ENCODE measurements at places on chromosomes 13 and 19.
A peak's percentile ranks its signal among the peaks of the same experiment; 100 is the strongest.

DNA sequence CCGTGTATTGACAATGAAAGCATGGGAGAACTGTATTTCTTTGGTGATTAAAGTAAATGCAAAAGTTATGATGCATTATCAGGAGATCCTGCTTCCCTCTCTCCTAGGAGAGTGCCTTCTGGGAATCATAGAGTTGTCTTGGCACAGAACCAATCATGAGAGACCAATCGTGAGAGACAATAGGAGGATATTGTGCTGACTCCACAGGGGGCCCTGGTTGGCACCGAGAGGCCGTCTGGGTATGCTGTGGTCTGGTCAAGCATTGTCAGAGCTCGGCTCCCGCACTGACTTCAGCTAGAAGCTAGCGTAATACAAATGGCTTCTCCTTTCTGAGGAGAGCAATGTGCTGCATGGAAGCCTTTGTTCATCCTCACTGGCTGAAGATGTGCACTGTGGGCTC is 131.5 kb upstream of the GJB6 start:
- no peaks in the 10 kb centered on the region for H3K36me3 ChIP-seq
- H3K4me3 ChIP-seq = no peak overlapping the region
- DNase-seq = no peak
- peaks cover 9% of the 10 kb centered on the region for H3K4me1 ChIP-seq
- no peaks in the 10 kb centered on the region for H3K27me3 ChIP-seq

DNA sequence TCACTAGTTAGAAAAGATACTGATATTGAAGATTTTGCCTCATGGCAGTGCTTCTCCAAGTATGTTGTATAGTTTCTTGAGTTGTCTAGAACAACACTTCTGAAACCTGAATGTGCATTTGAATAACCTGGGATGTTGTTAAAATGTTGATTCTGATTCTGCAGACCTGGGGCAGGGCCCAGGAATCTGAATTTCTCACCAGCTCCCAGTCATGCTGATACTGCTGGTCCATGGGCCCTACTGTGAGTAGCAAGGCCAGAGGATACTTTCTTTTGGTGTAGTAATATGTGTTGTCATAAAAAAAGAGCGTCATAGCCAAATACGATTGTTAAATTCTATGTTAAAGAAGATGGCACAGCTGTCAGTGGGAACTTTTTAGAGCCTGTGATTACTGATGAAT is 41.6 kb upstream of the C1QTNF9 start:
- no peak overlapping the region for H3K27ac ChIP-seq
- H3K36me3 ChIP-seq = no peaks in the 10 kb centered on the region
- no peak overlapping the region for H3K4me3 ChIP-seq
- peaks cover 6% of the 10 kb centered on the region for H3K4me1 ChIP-seq

- H3K27ac ChIP-seq = no peak overlapping the region
- H3K4me3 ChIP-seq = no peak overlapping the region
- no peaks in the 10 kb centered on the region for H3K27me3 ChIP-seq
- no peaks in the 10 kb centered on the region for H3K4me1 ChIP-seq
- no peak for DNase-seq
- H3K36me3 ChIP-seq = no peaks in the 10 kb centered on the region
Observed at GRCh38 chr13:38570706-38571105, 116.2 kb upstream of the FREM2 start.

GRCh38 chr13:101916775-101917474 is 464.4 kb downstream of the ITGBL1 start:
- H3K4me3 ChIP-seq = peak overlapping the region; percentile 43
- no peaks in the 10 kb centered on the region for H3K36me3 ChIP-seq
- peaks cover 36% of the 10 kb centered on the region for H3K27me3 ChIP-seq
- peaks cover 4% of the 10 kb centered on the region for H3K4me1 ChIP-seq

DNA sequence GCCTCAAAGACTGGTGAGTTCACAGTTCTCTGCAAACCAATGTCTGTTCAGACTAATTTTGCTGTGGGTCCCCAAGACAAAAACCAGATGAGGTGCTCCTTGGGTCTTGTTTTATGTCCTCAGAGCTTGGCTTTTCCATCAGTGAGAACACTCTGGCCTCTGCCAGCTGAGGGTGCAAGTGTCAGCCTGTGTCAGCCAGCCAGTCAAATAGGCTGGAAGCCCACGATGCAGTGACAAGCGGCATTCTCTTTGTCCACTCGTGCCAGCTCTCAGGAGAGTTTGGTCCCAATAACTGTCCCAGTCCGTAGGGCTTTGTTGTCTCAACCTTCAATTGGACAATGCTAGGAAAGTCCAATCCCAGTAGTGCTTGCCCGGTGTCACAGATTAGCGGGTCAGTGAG is 9.4 kb upstream of the AKT2 start:
- H3K27ac ChIP-seq = no peak overlapping the region
- H3K4me1 ChIP-seq = no peaks in the 10 kb centered on the region
- no peaks in the 10 kb centered on the region for H3K36me3 ChIP-seq
- no peak overlapping the region for H3K4me3 ChIP-seq

DNA sequence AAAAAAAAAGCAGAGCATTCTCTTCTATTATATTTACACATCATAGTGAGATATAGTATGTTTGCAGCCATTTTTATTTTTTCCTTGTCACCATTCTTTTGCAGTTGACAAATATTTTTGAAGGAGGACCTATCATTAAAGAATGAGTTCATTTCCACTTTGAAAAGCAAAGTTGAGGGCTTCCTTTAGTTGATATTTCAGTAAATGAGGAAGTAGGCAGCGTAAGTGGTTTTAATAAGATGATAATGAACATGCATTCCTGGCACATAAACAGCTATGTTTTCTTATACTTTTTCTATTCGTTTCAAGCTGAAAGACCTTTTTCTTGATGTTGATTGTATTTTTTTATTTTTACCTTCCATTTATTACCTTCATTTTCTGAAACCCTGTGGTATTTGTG is 66.2 kb downstream of the ZMYM2 start:
- H3K27ac ChIP-seq = no peak overlapping the region
- no peaks in the 10 kb centered on the region for H3K4me1 ChIP-seq
- peaks cover 5% of the 10 kb centered on the region for H3K36me3 ChIP-seq
- no peaks in the 10 kb centered on the region for H3K27me3 ChIP-seq
- no peak for DNase-seq
- H3K4me3 ChIP-seq = no peak overlapping the region

GRCh38 chr13:27794921-27795717 is 2.8 kb downstream of the GSX1 start:
- H3K4me3 ChIP-seq = no peak overlapping the region
- peaks cover 3% of the 10 kb centered on the region for H3K4me1 ChIP-seq
- no peak overlapping the region for H3K27ac ChIP-seq
- no peaks in the 10 kb centered on the region for H3K36me3 ChIP-seq

- H3K36me3 ChIP-seq = no peaks in the 10 kb centered on the region
- no peak overlapping the region for H3K4me3 ChIP-seq
- no peak for DNase-seq
- no peak overlapping the region for H3K27ac ChIP-seq
Observed at GRCh38 chr13:28340272-28340793, 154.6 kb downstream of the FLT1 start.

GRCh38 chr13:101942038-101942437 is 459.8 kb downstream of the FGF14 start:
- H3K4me3 ChIP-seq = no peak overlapping the region
- H3K36me3 ChIP-seq = no peaks in the 10 kb centered on the region
- H3K27ac ChIP-seq = no peak overlapping the region
- peak; percentile 61 for DNase-seq
- H3K4me1 ChIP-seq = no peaks in the 10 kb centered on the region

- H3K27me3 ChIP-seq = peaks cover 35% of the 10 kb centered on the region
- H3K4me3 ChIP-seq = no peak overlapping the region
- DNase-seq = no peak
- H3K36me3 ChIP-seq = no peaks in the 10 kb centered on the region
Observed at GRCh38 chr19:13507053-13507611, 853 bp upstream of the CACNA1A start.

- no peaks in the 10 kb centered on the region for H3K27me3 ChIP-seq
- H3K36me3 ChIP-seq = peaks cover 1% of the 10 kb centered on the region
- peak; percentile 89 for DNase-seq
- no peak overlapping the region for H3K4me3 ChIP-seq
- H3K27ac ChIP-seq = no peak overlapping the region
Observed at GRCh38 chr13:20182231-20182846, 10.4 kb downstream of the GJB2 start.

GRCh38 chr13:112905086-112905485 is 63.9 kb upstream of the MCF2L start:
- no peak overlapping the region for H3K4me3 ChIP-seq
- no peak overlapping the region for H3K27ac ChIP-seq
- no peak for DNase-seq
- no peaks in the 10 kb centered on the region for H3K4me1 ChIP-seq
- no peaks in the 10 kb centered on the region for H3K36me3 ChIP-seq
- H3K27me3 ChIP-seq = no peaks in the 10 kb centered on the region

- no peaks in the 10 kb centered on the region for H3K27me3 ChIP-seq
- no peak overlapping the region for H3K27ac ChIP-seq
- no peaks in the 10 kb centered on the region for H3K36me3 ChIP-seq
- H3K4me3 ChIP-seq = no peak overlapping the region
Observed at GRCh38 chr13:67632590-67632989, 402.5 kb upstream of the PCDH9 start.

GRCh38 chr19:30878495-30878894 is 470.7 kb downstream of the TSHZ3 start:
- no peak for DNase-seq
- H3K4me1 ChIP-seq = no peaks in the 10 kb centered on the region

DNA sequence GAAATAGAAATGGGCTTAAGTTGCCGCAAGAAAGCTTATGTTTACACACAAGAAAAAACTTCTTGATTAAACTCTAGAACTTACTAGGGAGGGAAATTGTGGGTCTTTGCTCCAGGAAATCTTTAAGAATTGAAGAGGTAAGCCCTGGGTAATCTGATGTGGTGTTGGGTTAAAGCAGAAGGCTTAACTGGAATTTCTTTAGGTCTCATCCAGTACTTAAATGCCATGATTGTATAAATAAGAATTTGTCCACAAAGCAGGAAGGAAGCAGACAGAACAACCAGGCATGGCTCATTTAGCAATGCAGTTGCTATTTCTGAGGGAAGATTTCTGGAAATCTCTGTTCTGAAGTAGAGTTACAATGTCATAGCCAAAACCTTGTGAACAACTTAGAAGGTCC is 360.4 kb downstream of the KLF5 start:
- no peak overlapping the region for H3K27ac ChIP-seq
- H3K36me3 ChIP-seq = no peaks in the 10 kb centered on the region
- no peaks in the 10 kb centered on the region for H3K4me1 ChIP-seq
- DNase-seq = no peak
- no peak overlapping the region for H3K4me3 ChIP-seq

DNA sequence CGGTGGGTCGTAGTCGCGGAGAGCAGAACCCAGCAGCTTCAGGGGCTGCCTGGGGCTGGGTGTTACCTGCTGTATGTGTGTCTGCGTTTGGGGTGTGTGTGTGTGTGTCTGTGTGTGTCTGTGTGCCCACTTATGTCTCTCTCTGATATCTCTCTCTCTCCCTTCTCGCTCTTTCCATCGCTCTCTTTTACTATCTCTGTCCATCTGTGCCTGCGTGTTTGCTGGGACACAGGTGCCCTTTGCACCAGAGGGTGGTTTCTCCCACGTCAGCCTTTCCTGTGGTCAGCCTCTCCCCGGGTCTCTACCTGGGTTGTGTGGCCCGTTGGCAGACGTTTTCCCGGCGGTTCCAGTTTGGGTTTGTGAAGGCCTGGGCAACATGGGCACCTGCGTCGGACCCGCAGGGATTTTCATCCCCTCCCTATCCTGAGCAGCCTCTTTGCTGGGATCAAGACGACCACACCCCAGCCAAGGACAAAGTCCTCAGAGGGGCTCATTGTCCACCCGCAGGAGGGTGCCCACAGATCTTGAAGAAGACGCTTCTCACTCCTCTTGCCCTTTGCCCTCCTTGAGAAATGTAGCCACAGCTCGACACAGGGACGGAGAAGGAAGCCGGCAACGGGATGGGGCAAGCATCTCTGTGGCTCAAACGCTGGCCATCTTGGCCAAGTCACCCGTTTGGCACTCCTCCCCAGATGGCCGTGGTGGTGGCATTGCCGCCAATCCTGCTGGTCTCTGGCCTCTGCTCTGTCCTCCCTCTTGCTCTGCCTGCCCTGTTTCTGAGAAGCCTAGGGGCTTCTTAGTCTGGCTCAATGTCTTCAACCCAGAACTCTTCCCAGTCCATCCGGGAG is 43.3 kb downstream of the ZNF146 start:
- DNase-seq = no peak
- no peaks in the 10 kb centered on the region for H3K4me1 ChIP-seq
- no peaks in the 10 kb centered on the region for H3K27me3 ChIP-seq
- no peak overlapping the region for H3K27ac ChIP-seq

GRCh38 chr19:35460608-35461007 is 12.6 kb downstream of the FFAR2 start:
- no peak for DNase-seq
- no peaks in the 10 kb centered on the region for H3K27me3 ChIP-seq
- H3K27ac ChIP-seq = no peak overlapping the region

GRCh38 chr13:79289571-79289970 is 116.5 kb downstream of the RBM26 start:
- H3K27me3 ChIP-seq = no peaks in the 10 kb centered on the region
- no peaks in the 10 kb centered on the region for H3K36me3 ChIP-seq
- DNase-seq = no peak
- H3K27ac ChIP-seq = no peak overlapping the region
- H3K4me1 ChIP-seq = no peaks in the 10 kb centered on the region

GRCh38 chr19:36421749-36422481 is 3.5 kb upstream of the ZFP82 start:
- H3K4me3 ChIP-seq = peak overlapping the region; percentile 66
- H3K27ac ChIP-seq = no peak overlapping the region
- peaks cover 7% of the 10 kb centered on the region for H3K4me1 ChIP-seq
- H3K36me3 ChIP-seq = no peaks in the 10 kb centered on the region

- no peak for DNase-seq
- no peaks in the 10 kb centered on the region for H3K36me3 ChIP-seq
- no peak overlapping the region for H3K4me3 ChIP-seq
- no peaks in the 10 kb centered on the region for H3K27me3 ChIP-seq
- no peaks in the 10 kb centered on the region for H3K4me1 ChIP-seq
Observed at GRCh38 chr13:76331943-76332712, 554.1 kb downstream of the KCTD12 start.
